ENCODE measurements at places on chromosomes 16 and 17.

DNA sequence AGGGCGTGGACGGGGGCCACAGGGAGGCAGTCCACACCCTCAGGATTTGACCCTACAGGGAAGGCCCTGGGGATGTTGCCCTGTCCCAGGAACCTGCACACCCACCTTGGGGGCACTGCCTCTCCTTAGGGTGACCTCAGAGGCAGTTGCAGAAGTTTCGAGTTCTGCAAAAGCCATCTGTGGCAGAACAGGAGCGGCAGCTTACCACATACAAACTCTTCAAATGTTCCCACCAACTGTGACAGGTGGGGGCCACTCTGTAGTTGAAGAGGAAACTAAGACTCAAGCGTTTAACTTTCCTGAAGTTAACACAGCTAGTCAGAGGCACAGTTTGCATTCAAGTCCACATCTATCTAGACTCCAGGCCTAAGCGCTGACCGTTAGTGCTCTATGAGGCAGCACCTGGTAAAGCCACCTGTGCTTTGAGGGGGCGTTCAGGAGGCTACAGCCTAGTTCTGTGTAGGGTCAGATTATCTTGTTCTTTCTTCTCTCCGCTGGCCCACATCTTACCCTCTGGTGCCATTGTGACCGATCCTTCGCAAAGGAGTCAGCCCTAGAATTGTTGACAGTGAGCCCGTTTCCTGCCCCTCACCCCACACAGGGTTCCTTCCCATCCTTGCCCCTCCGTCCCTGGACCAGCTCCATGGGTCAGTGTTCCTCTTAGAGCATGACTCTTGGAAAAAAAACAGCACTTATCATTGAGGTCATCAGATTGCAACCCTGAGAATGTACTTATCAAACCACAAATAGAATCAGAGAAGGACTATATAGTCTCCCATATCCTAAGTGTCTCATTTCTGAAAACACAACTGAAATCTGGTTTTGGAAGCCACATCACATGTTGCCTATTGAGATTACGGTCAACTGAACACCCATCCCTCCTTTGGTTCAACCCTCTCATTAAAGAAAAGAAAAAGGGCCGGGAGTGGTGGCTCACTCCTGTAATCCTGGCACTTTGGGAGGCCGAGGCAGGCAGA lies 45.4 kb downstream of the CDH1 start:
- DNase-seq, result no peak

DNA sequence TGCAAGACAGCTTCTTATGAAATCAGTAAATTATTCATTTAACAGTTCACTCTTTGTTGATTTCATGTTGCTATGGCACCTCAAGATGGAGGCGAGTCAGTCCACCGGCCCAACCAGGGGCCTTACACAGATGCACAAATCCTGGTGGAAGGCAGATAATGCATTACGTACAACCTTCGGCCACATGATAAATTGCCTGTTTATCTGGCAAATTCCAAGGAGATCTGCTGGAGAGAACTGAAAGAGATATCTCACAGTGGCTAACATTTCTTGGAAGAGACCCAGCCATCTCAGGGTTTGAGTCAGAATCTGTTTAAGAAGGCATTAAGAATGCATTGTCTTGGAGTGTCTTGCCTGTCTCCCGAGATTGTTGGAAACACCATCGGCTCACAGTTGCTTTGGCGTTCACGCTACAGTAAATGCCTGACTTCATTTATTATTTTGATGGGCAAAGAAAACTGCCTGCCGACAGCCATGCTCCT lies 225.6 kb downstream of the MSI2 start:
- no peak for DNase-seq

DNA sequence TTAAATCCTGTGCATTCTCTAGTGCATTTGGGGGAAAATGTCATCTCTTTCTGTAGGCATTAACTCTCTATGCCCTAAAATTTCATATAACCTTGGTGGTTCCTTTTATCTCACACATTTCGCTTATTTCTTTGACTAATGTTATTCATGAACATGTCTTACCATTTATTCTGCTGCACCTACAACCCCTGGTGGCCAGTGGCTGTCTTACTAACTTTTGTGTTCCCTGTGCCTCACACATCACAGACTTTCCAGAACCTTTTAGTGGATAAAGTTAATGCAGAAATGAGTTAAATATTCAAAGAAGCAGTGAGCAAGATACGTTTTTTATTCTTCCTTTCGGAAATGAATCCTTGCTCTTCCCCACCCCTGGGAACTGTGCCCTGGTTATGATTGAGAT lies 111.9 kb downstream of the CDH13 start:
- DNase-seq, result no peak

DNA sequence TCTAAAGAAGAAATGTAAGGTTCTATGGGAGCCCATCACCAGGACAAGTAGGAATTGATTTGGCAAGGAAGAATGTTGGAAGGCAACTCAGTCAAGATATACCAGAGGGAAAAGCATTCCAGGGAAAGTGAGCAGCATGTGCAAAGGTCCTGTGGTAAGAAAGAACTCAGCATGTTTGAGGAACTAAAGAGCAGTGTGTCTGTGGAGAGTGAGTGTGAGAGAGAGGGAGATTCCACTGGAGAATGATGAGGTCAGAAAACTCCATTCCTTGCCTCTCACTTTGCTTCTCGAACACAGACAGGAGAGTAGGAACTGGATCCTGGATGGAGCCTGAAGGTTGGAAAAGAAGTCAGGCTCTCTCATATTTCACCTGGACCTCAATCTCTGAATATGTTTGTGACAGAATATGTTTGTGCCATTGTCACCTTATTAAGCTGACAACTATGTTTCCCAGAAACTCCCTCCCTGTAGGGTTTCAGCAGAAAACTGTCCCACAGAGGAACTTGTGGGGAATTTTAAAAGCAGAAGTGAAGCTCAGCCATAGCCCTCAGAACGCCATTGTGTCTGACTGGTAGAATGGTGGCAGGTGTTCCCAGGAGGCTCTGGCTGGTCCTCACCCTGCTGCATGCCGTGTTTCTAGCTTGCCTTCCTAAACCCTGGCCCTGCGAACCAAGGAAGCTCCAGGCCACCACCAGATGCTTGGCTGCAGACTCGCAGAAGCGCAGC lies 382.4 kb upstream of the XYLT1 start:
- no peak for DNase-seq
